Right hindlimb (tissue), 1 donor: ENCODE measurements at places on chromosomes 12 and 14.

DNA sequence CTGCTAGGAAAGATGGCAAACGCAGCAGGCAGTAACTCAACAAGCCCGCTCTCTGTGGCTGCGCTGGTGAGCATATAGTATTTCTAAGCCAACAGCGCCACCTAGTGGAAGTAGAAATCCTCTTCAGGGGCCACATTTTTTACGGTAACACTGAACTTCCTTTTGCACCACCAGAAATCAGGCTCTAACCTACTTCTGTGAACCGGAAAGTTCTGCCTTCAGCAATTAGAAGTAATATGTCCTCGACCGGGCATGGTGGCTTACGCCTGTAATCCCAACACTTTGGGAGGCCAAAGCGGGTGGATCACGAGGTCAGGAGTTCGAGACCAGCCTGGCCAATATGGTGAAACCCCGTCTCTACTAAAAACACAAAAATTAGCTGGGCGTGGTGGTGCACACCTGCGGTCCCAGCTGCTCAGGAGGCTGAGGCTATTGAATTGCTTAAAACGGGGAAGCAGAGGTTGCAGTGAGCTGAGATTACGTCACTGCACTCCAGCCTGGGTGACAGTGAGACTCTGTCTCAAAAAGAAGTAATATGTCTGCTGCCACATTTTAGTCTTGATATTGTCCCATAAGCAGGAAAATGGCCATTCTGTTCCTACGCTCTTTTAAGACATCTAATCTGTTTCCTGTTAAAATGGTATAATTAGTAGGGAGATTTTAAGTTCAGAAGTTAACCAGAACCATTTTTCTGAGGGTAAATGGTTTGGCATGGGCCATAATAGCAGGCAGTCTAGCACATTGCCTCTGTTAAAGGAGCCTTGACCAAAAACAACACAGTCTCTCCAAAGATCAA, 26.8 kb downstream of the APOBEC1 start:
- peak; percentile 83 for DNase-seq

DNA sequence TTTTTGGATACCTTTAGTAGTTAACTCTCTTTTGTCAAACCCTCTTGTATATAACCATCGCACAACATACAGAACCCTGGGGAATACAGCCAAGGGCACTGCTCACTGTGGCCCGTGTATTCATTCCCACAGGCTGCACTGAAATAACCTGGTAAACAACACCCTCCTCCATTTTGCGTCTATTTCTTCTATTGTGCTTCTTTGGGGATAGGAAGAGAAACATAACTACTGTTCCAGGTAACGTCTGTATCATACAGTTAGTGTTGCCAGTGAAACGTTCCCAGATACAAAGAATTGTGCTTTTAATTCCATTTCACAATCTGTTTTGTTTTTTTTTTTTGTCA, 9.6 kb downstream of the C12orf76 start:
- DNase-seq = no peak

DNA sequence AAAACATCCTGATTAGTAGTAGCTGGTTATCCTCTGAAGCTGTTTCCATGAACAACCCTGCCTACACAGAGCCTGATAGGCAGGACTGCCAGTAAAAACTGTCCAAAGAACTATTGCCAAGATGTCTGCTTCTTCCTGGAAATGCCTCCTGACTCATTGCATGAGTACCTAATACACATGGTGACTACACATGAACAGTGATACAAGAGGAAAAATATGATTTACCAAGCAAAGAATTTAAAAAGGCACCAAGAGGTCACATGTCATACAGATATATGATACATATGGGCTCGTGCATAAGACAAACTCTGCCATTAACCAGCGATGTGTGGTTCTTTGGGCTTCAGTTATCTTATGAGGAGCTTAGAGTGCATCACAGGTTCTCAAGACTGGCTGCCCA, 552.3 kb downstream of the SLC16A7 start:
- no peak for DNase-seq

DNA sequence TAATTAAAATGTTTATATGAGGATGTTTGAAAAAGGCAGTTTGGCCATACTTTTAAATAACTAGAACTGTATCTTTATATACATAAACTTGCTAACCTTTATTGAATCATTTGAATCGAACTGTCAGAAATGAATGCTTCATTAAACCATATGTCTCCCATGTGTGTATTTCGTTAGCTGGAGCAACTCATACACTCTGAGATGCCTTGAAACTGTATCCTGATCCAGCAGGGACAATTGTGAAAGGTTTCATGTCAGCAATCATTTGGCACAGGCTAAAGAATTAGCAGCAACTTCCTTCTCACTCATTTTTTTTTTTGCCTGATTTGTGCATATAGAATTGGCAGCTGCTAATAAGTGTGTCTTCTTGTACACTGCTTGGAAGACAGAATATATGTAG, 109.9 kb downstream of the NAV3 start:
- DNase-seq = no peak

- no peak for DNase-seq
Measured at GRCh38 chr12:120413901-120414695, 23.8 kb upstream of the COX6A1 start.
